Aorta (tissue), 5 donors: ENCODE measurements at places on chromosomes 12 and 14. TPM values are rescaled to one million over a fixed set of nuclear protein-coding genes. Genes with fewer than 3 reads are reported as not detected.

Gene INSM2
- not detected for total RNA-seq

Gene RNASE1
- 264 TPM for total RNA-seq

Gene WNT1
- not detected for total RNA-seq

Gene ABCC9
- 157 TPM for total RNA-seq

Gene KRT6C
- not detected for total RNA-seq

Gene PTPRB
- total RNA-seq, result 53.2 TPM

- no peak for DNase-seq
Measured at GRCh38 chr14:69536971-69537370, 37.7 kb downstream of the CCDC177 start.

DNA sequence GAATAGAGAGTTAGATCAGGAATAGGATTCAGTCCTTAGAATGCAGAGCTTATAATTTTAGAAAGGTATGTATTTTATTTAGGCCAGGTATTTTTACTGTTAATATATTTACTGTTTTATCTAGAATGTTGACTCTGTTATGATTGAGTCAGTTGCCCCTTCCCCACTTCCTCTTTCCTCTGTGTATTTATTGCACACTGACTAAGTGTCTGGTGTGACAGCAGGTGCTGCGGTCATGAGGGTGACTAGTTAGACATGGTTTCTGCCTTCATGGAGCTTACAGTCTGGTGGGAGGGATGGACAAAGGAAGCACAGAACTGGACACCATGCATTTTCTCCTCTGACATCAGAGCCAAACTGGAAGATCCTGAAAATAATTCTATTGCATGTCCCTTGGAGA, 159.8 kb downstream of the CACNA1C start:
- DNase-seq, result no peak

DNA sequence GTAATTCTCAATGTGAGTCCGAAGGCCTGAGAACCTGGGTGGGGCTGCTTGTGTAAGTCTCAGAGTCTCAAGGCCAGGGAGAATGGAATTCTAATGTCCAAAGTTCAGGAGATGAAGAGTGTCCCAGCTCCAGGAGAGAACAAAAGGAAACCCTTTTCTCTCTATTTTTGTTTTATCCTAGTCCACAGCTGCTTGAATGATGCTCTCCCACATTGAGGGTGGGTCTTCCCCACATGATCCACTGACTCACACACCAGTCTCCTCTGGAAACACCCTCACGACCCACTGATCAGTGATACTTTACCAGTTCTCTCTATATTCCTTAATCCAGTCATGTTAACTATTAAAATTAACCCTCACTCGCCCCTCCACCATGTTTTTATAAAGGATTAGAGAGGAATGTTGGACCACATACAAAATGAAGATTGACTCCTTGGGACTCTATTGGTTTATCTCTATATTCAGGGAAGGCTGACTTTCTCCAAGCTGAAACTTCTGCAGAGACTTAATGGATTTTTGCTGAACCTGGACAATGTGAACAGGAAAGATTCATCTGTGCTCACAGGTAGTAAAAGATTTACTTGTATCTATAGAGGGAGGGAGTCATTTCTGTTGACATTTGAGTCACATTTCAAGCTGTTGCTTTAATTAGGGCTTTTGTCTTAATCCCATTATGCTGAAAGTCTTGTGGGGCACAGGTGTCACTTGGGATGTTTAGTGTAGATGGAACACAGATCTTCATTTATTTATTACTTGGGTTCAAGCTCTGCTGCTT, 1061.0 kb upstream of the TMEM132C start:
- DNase-seq, result no peak

DNA sequence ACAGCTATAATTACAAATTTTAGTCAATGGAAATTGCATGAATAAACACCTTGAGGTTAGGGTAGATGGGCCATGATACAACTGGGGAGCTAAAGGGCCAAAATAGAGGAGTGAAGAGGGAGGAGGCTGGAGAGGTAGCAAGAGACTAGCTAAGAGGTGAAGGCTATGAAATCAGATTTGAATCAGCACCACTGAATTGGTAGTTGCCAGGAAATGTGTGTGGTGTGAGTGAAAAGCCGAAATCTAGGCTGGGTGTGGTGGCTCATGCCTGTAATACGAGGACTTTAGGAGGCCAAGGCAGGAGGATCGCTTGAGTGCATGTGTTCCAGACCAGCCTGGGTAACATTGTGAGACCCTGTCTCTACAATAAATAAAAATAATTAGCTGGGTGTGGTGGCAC, 22.7 kb downstream of the YY1 start:
- no peak for DNase-seq

GRCh38 chr12:78095623-78096022, 264.9 kb downstream of the NAV3 start:
- no peak for DNase-seq

DNA sequence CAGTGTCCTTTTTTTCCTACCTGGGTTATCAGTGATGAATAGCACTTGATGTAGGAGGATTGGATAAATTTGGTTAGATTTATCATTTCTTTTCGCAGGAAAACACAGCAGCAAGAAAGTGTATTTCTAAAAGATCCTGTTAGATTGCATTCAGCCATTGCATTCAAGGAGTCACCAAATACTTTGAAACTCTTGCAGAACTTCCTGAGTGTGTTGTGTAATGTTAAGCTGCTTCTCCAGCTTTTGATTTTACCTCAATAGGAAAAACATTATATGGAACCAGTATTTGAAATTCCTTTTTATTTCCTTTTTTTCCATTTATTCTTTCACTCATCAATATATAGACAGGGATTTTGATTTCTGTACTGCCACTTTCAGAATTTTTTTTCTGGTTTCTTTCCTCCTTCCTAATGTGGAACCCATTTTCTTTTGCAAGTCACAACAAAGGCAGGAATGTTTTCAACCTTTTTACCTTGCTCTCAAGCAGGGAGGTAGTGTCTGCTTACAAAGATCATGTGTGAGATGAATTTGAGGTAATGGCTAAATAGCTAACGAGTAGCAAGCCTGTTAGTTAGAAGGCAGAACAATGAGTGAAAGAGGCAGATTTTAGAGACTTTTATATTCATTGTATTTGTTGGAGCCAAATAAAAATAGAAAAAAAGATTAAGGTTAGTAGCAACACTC, 56.2 kb downstream of the PPHLN1 start:
- DNase-seq, result no peak

DNA sequence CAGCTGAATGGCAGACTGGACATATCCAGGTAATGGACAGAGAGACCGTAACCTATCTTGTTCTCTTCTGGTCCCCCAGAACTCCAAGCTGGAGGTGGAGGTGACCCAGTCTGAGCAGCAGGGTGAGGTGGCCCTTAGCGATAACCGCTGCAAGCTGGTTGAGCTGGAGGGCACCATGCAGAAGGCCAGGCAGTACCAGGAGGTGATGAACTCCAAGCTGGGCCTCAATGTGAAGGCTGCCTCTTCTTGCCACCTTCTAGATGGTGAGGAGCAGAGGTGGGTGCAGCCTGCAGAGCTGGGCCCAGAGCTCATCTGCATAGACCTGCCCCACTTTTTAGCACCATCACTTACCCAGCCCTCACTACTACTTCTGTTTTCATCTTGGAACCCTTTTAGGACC, 7.2 kb upstream of the KRT86 start:
- no peak for DNase-seq

DNA sequence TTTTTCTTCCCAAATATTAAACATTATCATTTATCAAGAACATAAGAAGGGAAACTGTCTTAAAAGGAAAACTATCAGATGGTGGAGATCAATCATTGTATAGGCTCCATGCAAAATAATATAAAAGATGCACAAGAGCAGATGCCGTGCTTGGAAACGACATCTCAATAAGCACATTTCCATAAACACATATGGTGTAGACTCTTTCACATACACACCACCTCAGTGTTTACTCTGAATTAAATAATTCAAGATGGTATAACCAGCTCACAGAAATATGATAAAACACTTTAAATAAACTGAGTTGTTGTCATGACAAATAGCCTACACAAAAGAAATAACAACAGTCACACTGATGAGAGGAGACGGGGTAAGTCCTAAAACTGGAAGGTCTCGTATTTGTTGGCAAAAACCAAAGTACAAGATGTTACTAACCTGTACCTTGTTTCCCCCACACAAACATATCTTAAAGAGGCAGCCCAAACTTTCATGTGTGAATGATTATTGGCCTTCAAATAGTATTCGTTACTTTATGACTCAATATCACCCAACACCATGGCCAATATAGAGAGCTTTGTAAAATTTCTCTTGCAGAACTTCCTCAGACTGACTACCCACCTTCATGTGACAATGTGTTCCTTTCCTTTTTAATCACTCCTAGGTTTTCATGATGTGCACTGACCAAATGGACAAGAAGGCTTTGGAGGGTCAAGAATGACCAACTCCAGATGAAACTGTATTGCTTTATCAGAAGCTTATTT, 48.6 kb upstream of the TMPO start:
- no peak for DNase-seq

- no peak for DNase-seq
Measured at GRCh38 chr12:58248599-58248998, 307.2 kb downstream of the ATP23 start.

- DNase-seq, result no peak
Measured at GRCh38 chr14:103128631-103129300, 5.5 kb downstream of the TNFAIP2 start.

DNA sequence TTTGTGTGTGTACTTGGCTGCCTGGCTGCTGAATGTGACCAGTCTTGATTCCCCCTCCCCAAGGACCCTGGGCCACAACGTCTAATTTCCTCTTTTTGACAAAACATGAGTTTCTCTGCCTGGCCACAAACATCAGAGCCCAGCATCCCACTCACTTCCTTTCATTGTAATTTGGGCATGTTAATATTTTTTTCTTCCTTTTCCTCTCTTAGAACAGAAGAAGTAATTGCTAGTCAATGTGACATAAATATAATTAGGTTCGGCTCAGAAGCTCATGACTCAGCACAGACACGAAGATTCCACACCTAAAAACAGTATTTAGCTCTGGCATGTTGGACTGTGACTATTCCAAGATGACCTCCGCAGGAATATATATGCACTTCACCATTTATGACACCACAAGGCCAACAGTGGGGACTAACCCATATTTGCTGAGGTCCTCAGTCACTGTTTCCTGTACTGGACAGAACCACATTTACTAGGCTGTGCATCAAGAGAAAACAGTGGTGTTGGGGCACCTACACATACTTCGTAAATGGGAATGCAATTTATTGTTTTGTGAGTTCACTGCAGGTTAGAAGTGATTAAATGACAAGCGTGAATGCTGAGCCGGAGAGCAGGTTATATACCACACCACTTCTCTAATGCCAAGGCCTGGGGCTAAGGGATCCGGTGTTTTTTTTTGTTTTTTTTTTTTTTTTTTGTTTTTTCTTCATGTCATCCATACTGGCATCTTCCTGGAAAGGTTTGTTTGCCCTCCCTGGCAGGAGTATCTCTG, 4.2 kb downstream of the GSG1 start:
- no peak for DNase-seq
